ENCODE measurements at places on chromosomes 3 and 15.

DNA sequence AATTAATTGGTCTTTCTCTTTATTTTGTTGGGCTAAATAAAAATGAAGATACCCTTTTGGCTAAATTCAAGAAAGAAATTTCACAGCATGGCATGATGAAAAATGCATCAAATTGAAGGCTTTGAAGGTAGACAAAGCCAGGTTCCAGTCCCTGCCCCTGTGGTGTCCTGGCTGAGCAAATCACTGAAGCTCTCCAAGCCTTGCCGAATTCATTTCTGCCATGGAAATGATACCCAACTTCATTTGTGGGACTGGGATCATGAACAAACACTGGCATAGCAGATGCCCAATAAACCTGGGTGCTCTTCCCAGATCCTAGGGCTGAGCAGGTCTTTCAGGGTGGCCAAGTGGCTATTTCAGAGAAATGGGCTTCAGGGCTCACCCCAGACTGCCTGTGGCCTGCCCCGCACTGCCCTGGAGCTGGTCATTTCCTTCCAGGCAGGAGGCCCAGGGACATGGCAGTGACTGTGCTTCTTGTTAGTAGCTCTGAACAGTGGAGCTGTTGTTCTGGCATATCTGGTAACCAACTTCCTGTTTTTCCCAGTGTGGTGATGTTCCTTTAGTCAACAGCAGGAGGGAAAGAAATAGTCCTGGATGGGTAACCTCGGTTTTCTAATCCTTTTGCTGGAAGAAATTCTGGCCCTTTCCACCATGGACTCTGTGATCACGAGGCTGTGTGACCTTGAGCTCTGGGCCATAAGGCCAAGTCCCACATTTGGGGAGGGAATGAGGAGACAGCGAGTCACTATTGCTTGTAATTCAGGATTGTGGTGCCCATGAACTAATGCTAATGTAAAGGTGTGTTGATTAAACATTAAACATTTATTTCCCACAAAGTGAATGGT lies 47.6 kb downstream of the CTDSPL start:
- DNase-seq, result no peak

DNA sequence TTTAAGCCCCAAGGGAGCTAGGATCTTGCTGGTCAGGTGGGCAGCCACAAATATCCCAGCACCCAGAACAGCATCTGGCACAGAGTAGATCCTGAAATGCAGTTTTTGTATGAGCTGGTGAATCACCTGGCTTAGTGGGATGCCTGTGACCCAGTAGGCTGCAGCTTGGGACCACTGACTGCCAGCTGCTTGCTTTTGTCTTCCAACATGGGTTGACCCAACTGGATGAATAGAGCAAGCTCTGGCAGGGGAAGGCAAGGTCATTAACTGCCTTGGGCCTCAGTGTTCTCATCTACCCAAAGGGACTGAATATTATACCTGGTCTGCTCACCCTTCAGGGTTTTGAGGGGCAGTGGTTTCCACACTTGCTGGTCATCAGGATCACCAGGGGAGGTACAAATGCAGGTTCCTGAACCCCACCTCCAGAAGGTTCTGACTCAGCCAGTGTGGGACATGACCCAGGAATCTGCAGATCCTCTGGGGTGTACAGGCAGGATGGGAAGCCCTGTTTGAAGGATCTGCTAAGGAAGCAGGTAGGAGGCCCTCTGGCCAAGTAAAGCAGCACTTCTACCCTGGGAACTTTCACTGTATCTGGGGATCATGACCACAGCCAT lies 55.4 kb downstream of the ITGA11 start:
- peak; percentile 9 for DNase-seq

- DNase-seq, result no peak
Measured at GRCh38 chr15:41888662-41889253, 5.1 kb downstream of the SPTBN5 start.

DNA sequence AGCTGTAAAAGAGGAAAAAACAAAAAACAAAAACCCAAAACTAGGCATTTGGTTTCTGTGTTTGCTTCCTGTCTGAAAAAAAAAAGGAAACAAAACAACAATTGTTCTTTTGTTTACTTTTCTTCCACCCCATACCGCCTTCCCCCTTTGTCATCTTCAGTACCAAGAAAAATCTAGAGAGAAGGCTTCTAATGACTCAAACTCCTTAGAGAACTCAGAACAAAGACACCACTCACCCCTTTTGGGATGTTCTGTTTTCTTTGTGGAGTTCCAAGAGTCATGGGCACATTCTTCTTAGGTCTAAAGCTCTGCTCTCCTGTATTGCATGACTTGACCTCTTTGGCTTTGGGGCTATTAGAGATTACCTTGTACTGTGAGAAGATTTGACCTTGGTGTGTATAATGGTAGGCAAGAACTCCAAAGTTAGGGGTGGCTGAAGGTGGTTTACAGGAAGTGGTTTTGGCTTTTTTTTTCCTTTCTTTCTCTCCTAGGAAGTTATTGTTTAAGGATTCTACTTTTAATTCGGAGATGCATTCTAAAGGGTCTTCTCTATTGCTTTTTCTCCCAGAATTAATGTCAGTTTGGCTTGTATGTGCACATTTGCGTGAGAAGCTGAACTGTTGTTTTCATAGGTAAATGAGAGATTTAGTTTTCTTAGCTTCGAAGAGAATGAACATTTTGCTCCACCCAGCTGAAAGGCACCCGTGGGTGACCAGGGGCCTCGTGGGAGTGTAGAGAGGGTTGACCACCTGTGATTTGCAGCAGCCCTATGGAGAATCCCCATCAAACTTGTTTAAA lies 39.5 kb upstream of the ZBTB20 start:
- DNase-seq, result no peak

GRCh38 chr3:178982137-178982536 lies 89.5 kb downstream of the ZMAT3 start:
- DNase-seq, result no peak

DNA sequence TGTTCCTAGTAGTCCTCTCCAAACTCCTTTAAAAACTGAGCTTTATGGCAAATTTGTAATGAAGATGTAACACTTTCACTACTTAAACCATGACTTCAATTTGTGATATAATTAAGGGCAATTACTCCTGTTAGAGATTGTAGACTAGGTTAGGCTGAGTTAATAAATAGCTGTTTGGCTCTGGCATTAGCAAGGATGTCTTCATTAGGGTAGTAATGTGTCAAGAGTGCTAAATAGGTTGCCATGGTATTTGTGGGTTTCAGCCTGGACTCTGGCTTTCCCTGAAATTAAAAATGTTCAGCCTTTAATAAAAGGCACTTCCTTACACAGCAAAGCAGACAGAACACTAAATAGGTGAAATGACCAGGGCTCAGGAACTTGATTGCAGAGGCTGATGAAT lies 71.9 kb downstream of the GHSR start:
- DNase-seq, result no peak

GRCh38 chr3:174667386-174667785 lies 191.7 kb upstream of the NAALADL2 start:
- DNase-seq, result no peak

- DNase-seq, result no peak
Measured at GRCh38 chr3:142272200-142272891, 47.0 kb upstream of the GK5 start.

GRCh38 chr3:128572644-128573105 lies 77.9 kb downstream of the RPN1 start:
- DNase-seq, result peak; percentile 47

DNA sequence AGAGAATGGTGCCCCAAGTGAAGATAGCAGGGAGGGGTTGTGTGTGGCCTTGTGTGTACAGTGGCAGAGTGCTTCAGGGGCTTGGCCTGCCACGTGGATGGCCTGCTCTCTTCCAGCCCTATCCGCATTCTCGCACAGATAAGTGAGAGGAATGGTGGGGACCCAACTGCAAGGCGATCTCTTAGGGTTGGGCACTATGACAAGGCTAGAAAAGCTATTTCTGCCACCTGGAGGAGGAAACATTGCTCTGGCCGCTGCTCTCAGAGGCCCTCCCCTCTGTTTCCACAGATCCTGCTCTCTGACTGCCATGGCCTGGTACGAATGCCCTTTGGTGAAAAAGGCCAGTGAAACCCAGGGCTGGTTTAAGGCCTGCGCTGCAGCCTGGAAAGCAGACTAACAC lies 20.6 kb downstream of the EEFSEC start:
- no peak for DNase-seq

- no peak for DNase-seq
Measured at GRCh38 chr3:111210866-111211564, 139.4 kb downstream of the NECTIN3 start.

DNA sequence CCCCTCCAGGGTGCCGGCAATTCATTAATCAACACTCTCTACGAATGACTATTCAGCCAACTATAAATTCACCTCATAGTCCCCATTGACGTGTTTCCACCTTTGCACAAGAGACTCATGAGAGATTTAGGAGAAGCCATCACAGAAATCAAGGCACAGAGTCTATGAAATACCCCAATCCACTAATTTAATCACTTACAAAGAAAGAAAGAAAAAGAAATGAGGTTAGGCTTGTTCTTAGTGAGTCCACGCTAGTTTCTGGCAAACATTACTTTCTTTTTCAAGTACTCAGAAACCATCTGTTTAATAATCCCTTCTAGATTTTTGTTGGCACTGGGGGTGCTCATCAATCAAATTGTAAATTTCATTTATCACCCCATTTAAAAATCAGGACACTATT lies 125.2 kb upstream of the ADPGK start:
- DNase-seq, result no peak
